ENCODE measurements at places on chromosomes 16 and 17.
A peak's percentile ranks its signal among the peaks of the same experiment; 100 is the strongest.

DNA sequence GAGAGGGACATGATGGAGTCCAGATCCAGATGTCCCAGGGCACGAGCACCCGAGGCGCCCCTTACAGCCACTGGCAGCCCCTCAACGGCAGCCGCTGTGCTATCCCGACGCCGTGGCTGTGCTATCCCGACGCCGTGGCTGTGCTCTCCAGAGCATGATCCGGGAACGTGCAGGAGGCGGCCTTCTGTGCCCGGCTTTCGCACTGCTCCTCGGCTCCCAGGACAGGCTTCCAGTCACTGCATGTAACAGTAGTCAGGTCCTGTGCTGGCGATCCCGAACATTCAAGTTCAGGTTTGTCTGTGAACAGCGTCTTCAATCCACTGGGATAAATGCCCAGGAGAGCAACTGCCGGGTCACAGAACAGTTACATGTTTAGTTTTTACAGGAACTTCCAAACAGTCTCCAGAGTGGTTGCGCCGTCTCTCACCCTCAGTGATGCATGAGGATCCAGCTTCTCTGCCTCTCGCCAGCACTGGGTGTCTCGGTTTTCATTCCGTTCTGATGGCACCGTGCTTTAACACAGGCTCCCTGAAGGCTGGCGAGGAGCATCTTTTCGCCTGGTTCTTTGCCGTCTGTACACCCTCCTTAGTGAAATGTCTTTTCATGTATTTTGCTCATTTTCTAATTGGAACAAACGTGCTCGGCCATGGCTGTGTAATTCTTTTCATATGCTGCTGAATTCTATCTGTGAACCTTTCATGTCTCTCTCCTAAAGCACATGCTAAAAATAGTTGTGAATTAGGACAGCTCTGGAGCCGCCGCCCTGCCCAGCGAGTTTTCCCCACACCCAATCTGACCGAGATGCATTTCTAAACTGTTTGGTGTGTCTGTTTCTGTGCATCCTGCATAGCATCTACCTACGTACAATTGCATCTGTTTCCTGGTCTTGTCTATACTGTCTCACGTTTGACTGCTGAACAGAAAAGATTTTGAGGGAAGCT is 72.6 kb upstream of the METRNL start:
- no peak for DNase-seq

GRCh38 chr17:80422276-80422675 is 7.3 kb downstream of the ENDOV start:
- no peak for DNase-seq

DNA sequence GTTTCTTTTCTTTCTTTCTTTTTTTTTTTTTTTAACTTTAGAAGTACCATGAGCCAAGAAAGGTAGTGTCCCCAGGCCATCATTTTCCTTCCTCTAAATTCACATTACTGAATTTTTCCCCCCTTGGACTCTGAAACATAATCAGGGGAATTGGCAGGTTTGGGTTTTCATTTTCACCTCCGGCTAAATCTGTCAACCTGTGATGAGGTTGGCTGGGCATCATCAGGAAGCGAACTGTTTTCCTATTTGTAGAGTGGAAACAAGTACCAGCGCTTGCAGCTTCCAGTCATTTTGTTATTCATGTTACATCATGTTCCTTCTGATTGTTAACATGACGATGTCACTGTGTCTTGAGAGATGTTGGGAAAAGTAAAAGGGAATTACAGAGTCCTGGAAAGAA is 641.9 kb upstream of the RBFOX1 start:
- no peak for DNase-seq

DNA sequence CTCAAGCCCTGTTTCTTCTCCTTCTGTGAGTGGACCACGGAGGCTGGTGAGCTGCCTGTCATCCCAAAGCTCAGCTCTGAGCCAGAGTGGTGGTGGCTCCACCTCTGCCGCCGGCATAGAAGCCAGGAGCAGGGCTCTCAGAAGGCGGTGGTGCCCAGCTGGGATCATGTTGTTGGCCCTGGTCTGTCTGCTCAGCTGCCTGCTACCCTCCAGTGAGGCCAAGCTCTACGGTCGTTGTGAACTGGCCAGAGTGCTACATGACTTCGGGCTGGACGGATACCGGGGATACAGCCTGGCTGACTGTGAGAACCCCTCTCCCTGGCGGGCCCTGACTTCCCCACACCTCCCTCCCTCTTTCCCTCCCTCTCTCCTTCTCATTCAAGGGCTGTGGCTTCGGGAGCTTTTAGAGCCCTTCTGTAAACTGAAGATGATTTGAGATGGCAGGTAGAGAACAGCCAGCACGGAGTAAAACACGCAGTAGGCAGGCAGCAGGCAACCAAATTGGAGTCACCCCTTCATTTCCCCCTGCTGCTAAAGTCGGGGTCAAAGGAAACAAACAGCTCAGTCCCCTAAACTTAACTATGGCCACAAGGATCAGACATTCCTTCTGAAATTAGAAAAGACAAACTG is 3.9 kb downstream of the SPACA3 start:
- DNase-seq = no peak

- DNase-seq = no peak
Observed at GRCh38 chr16:48054881-48055601, 100.8 kb downstream of the ABCC12 start.

GRCh38 chr17:7217113-7217987 is 2.3 kb downstream of the DLG4 start:
- DNase-seq = no peak

DNA sequence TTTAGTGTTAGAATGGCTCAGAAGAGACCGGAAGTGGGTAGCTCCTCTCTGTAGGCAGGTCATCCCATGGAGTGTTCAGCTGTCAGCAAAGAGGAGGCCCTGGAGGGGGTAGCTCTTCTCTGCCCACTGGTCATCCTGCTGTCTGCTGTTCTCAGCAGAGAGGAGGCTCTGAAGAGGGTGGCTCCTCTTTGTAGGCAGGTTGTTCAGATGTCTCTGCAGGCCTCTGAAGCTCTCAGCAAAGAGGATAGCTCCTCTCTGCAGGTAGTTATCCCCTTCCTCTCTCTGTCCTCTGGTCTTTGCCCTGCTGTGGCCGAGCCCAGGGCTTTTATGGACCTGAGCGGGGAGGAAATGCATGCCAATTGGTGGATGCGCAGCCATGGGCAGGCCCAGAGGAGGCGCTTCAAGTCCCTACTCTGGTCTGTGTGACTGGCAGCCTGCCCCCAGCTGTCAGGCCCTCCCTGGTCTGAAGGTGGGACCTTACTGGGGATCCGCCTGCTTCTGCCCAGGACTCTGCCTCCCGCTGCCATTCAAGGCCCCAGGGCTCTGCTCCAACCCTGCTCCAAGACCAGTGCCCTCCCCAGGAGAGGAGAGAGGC is 32.5 kb upstream of the FA2H start:
- DNase-seq = no peak

- DNase-seq = peak; percentile 57
Observed at GRCh38 chr16:69186642-69187445, at the start of gene SNTB2. Gene SNTB2 (plus strand): TSS chr16:69187164. CDS start chr16:69187167, 3 bp downstream.

GRCh38 chr16:66483689-66484452 is 56.8 kb downstream of the BEAN1 start:
- DNase-seq = no peak
